ENCODE measurements at places on chromosomes 4 and X.

DNA sequence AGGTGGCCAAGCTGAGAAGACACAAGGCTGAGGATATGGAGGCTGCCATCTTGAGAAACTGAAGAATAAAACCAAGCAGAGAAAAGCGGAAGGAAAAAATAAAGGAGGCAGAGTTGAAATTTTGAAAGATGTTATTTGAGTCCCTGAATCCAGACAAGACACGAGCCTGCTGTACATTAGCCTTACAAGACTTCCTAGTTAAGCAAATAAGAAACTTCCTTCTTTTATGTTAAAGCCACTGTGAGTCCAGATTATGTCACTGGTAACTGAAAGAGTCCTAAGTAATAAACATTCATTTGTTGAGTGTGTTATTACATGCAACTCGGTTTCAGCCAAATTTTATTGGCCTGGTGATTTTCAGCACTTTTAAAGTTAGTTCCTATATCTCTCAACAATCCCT is 30.4 kb downstream of the DRD5 start:
- DNase-seq = no peak

GRCh38 chrX:69121321-69122000 is 43.8 kb downstream of the PJA1 start:
- no peak for DNase-seq

DNA sequence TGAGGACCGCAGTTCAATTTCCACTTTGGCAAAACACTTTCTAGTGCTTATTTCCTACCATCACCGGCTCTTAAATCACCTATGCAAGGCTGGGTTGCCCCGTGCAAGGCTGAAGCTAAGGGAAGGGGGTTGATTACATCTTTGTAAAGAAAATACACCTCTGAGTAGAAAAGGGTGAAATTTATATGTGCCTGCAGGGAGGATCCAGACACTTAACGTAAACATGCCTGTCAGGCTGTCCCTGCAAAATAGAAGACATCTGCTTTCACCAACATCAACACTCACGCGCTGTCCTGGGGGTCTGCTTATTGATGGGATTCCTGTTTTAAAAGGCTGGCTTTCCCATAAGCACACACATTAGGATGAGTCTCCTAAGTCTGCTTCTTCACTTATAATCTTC is 92.0 kb downstream of the PRKX start:
- no peak for DNase-seq

- DNase-seq = no peak
These were observed 55.2 kb downstream of the LCORL start for GRCh38 chr4:17966312-17966711.

DNA sequence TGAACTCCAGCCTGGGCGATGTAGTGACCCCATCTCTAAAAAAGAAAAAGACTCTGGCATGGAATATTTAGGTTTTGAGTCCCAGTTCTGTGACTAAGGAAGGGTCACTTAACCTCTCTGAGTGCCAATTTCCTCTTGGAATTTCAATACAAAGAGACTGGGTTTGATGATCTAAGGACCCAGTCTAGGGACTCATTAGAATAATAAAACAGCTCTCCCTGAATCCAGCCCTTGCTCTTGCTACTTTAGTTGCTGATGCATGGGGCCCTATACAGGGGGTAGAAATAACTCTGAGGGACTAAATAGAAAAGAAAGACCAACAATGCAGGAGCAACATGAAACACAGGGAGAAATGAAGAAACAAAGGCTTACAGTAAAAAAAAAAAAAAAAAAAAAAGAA is 12.6 kb downstream of the C4orf54 start:
- no peak for DNase-seq

GRCh38 chr4:52204921-52205320 is 153.8 kb downstream of the SPATA18 start:
- no peak for DNase-seq

DNA sequence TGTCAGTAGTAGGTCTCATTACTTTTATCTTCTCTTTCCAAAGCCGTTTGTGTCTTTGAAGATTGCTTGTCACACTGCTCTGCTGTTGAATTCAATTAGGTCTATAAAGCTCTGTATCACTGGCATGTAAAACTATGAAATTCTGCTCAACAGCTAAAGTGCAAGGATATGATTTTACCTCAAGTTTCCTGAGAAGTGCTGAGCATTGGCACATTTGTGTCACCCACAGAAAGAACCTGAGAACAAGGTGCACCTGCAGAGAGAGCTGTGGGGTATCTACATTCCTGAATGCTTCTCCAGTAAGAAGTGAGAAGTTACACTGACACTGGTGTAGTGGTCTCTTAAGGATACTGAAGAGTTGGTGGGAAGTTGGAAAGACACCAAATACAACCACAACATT is 274.0 kb downstream of the INPP4B start:
- no peak for DNase-seq

DNA sequence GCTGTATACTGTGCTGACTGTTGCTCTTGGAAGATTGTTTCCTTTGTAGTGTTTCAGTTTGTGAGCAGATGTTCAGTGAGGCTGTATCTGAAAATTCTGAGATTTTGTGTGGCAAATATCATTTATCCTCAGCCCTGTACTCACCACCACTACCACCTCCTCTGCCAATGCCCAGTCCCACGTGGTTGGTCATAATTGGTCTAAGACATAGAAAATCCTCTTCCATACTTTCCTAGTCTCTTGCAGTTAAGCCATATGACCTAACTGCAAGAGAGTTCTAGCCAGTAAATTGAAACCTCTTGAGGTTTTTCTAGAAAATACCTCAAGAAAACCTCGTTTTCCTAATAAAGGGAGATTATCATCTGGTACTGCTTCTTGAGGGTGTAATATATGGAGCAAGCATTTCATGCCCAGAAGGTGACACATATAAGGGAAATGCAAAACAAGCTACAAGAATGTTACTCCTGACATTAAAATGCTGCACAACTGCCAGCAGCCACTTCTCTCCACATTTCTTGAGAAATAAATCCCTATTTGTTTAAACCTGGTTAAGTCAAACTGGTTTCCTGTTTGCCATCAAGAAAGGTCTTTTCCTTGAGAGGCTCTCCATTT is 32.8 kb downstream of the ABCE1 start:
- no peak for DNase-seq

DNA sequence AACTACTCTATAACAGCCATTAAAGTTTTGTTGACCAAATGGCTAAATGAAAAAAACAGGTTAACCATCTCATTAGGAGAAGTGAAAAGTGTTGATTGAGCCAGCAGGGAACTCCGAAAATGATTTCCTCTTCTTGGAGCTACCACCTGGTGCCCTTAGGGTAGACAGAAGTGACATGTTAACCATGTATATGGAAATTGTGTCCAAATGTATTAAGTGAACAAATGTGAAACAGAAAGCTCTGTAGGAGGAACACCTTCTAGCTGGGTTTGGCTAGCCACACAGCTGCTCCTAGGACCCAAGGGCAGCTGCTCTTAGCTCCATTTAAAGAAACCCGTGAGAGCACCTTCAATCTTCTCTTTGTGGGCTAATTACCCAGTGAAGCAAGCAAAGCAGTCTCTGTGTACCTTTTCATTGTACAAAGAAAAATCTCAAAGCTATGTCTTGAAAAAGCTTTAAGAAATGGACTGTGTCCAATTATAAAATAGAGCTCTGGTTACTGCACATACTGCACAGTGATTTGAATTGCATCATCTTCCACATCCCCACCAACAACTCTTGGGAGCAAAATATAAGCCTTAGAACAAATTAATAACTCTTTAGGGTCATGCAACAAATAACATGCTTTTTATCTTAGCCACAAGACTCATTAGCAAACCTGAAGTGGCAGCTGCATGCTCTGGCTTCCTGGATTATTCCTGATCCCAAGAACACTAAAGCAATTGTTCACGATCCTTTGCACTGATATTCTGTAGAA is 59.2 kb upstream of the PARM1 start:
- DNase-seq = peak; percentile 65

GRCh38 chr4:47553329-47554125 is 68.5 kb downstream of the ATP10D start:
- no peak for DNase-seq

DNA sequence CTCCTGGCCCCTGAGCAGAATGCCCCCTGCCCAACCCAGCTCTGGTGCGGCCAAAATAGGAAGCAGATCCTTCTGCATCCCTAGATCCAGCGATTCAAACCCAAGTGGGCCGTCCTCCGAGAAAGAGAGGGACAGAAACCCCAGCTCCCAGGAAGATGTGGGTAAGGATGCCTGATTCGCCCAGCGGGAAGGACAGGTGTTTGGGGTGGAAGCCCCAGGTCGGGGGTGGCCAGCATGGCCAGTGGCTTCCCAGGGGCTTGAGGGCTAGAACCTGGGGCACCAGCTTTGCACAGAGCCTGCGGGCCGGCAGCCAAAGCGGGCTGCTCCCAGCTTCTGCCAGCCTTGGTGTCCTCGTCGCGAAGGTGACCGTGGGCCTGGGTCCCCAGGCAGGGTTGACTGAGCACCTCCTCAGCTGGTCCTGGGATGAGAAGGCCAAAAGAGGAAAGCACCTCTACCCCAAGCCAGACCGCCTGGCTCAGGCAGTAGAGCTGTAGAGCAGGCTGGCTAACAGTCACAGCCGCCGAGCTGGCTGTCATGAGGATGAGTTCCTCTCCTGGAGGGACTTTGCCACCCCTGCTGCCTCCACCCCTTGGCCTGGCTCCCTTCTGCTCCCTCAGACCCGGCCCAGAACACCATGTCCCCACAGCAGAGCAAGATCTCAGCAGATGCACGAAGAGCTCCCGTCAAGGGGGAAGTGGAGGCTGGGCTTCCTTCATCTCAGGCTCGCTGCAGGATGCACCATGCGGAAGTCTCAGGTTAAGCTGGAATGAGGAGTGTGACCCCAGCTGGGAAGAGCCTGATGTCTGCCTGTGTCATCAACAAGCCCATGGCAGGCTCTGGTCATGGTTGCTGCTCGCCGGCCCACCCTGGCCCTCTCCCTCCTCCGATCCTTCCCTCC is 59.9 kb downstream of the CPZ start:
- no peak for DNase-seq

DNA sequence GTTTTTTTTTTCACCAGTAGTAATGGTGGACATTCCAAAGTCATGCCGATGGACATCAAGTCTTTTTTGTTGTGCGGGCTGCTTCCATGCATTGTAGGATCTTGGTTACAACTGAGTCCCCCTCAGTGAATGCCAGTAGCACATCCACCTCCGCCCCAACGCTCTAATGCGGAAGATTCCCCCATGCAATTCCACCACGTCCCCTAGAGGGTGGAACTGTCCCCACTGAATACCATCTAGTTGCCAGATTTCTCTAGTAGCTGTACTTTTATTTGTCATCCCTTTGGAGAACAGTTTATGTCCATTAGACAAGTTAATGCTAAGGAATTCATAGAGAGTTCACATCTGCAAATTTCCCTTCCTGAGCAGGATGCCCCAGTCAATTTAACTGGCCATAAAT is 6.7 kb downstream of the SHISA3 start:
- no peak for DNase-seq

- DNase-seq = no peak
These were observed 42.9 kb downstream of the FAT4 start for GRCh38 chr4:125357675-125358074.

GRCh38 chrX:68945603-68946228 is 116.9 kb downstream of the EFNB1 start:
- no peak for DNase-seq

DNA sequence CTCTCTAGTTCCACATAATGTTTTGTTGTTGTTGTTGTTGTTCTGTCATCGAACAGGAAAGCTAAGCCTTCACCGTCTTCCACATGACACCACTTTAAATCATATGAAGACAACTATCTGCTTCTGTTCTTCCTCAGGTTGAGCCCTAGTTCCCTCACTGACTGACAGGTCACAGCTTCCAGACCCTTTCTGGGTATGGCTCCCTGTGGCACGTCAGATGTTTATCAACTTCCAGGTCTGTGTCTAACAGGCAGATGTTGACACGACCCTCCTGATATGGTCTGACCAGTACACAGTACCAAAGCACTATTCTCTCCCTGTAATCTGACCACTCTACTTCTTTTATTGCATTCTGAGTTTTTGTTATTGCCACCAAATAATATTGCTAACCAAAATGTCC is 51.4 kb downstream of the PRDM5 start:
- no peak for DNase-seq

DNA sequence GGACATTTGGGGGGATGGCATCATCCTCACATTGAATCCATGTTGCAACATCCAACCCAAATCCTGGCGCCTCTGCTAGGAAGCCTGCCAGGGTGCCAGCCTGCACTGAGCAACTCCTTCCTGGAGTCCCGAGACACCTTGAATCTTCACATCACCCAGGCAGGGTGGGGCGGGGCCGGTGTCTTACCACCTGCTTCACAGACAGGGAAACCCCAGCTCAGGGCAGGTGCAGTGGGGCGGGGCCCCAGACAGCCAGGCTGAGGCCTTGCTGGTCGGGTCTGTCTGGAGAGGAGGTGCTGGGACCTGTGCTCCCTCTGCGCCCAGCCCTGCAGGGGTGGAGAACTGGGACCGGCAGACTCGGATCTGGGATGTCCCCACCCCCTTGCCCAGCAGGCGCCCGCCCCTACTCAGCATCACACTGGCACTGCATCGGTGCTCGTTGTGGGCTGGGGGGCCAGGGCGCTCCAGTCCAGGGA is 31.5 kb upstream of the HTRA3 start:
- DNase-seq = peak; percentile 20

- DNase-seq = no peak
These were observed 52.3 kb downstream of the SEPSECS start for GRCh38 chr4:25107827-25108516.

DNA sequence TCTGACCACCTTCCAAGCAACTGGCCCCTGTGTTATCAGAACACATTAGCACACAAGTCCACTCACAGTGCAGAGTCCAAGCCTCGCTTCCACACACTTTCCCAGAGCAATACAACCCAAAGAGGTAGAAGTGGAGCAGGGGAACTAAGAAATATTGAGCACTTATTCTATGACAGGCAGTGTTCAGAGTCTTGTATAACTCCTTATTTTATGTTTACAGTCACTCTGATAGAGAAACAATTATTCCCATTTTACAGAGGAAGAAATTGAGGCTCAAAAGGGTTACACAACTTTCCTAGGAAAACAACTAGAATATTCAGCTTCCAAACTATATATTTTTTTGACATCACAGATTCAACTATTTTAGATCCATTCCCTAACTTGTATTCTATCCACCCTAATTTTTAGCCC is 18.3 kb upstream of the TMEM154 start:
- DNase-seq = no peak

DNA sequence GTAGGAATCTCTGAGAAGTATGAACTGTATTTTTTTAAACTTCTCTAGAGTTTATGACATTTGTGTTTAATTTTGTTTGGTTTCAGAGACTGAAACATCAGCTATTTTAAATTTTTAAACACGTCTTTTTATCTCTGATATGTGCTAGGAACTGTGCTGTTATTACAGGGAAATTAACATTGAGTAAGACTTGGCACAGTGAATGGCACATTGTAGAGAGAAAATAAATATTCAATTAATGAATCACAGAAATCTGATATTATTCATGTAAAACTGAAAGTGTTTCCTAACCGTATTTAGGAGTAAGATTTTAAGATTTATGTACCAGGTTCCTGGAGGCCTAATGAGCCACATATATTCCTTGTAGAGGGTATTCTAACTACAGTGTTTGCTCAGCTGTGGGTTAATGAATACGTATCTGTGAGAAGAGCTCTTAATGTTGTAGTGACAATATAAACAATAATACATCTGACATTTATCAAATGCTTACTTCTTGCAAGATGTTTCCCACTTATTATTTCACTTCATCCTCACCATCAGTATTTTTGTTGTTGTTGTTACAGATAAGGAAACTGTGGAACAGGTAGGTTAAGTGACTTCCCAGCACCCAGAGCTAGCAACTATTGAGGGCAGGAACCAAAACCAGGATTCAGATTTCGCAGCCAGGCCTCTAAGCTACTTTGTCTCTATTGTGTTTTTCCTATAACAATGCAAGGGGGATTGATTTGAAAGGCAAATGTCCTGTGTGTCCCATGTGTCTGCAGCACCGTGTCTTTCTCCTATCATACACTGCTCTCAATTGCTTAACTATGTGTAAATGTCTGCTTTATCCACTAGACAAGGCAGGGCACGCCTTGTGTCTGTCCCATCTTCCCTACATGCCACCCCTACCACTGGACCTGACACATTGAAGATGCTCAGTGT is 121.1 kb upstream of the FAM9C start:
- no peak for DNase-seq
